GM03348 (cell line): ENCODE measurements at places on chromosomes 1 and 21.

DNA sequence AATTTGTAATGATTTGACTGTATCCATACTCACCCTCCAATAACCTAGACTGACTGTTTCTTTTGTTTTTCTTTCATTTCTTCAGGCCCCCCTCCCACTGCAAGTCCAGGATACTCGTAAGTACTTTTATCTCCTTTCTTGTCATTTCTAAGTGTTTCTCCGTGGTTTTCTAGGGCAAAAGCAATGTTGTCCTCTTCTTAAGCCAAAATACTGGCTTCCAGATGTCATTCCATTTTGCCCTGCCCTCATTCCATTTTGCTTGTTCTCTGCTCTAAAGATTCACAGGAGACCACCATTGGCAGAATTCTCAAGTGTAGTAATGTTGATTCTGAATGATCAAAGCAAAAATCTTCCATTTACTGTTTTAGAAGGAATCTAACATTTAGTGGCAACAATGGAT is 152.8 kb upstream of the UBE2U start:
- DNase-seq, result peak; percentile 16

- no peak for DNase-seq
Observed at GRCh38 chr1:174097426-174097825, 61.9 kb upstream of the RABGAP1L start.

GRCh38 chr1:114756009-114756892 is 1.5 kb downstream of the CSDE1 start:
- no peak for DNase-seq

DNA sequence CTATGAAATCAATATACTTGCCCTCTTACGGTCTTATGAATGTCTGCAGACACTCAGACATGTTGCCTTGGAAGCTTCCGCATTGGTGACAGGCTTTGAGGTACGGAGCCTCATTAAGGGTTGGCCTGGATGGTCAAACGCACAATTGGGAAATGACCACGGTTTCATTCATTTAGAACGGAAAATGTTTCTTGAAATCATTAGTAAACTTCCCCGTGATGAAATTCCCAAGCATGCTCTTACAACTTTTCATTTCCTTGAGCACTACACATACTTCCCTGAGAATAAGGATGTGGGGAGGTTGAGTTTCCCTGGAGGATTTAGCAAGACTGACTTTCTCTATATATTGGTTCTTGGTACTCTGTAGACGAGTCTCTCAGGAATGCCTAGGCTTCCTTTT is 146.3 kb downstream of the HLX start:
- no peak for DNase-seq

- DNase-seq, result no peak
Observed at GRCh38 chr1:69305621-69306020, 262.1 kb upstream of the LRRC7 start.

DNA sequence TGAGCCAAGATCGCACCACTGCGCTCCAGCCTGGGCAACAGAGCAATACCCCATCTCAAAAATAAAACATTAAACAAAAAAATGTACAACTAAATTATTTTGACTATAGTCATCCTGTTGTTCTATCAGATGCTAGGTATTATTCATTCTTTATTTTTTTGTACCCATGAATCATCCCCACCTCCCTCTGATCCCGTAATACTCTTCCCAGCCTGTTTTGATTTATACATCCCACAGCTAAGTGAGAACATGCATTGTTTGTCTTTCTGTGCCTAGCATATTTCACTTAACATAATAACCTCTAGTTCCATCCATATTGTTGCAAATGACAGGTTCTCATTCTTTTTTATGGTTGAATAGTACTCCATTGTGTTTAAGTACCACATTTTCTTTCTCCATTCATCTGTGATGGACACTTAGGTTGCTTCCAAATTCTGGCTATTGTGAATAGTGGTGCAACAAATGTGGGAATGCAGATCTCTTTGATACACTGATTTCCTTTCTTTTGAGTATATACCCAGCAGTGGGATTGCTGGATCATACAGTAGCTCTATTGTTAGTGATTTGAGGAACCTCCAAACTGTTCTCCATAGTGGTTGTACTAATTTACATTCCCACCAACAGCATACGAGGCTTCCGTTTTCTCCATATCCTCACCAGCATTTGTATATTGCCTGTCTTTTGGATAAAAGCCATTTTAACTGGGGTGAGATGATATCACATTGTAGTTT is 84.4 kb downstream of the MACF1 start:
- no peak for DNase-seq

DNA sequence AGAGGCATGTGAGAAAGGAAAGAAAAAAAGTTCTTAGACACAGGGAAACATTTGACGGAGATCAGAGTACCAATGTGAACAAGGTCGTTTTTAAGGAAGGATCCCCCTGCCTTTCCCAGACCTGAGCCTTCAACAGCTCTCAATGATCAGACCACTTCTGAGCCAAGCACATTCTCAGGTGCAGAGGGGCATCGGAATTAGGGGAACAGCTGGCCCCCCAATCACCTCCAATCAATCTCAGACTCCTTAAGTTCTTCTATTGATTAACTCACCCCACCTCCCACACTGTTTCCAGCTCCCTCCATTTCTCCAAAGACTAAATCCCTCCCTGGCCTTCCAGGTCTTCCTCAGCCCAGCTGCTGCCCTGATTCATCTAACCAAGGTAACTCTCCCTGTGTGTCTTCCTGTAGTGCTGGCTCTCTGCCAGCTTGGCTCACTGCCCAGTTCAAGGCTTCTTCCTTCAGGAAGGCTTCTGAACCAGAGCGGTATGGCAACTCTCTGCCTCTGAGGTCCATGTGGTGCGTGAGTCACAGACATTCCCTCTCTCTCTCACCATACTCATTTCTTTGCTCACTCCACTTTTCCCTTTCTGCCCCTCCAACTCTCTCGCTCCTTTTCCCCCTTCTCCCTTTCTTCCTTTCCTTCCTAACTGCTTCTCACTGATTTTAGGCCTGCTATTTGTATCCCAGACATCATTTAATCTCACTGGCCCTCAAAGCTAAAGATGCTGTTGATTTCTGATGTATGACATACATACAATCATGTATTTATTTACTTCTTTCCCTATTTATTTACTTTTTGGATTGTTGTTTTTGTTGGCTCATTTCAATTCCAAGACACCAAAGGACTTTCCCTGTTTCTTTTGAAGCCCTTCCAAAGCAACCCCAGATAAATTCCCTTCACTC is 18.1 kb downstream of the CFAP45 start:
- peak; percentile 85 for DNase-seq
